H4 (cell line): ENCODE measurements at places on chromosomes 7 and 10. TPM values are rescaled to one million over a fixed set of nuclear protein-coding genes. Genes with fewer than 3 reads are reported as not detected.

The FGFBP3 gene
- total RNA-seq = 0.21 and 0.45 TPM in 2 replicates

The WDR86 gene
- total RNA-seq = 0.88 TPM in 1 of 2 replicates, not detected in the other

DNA sequence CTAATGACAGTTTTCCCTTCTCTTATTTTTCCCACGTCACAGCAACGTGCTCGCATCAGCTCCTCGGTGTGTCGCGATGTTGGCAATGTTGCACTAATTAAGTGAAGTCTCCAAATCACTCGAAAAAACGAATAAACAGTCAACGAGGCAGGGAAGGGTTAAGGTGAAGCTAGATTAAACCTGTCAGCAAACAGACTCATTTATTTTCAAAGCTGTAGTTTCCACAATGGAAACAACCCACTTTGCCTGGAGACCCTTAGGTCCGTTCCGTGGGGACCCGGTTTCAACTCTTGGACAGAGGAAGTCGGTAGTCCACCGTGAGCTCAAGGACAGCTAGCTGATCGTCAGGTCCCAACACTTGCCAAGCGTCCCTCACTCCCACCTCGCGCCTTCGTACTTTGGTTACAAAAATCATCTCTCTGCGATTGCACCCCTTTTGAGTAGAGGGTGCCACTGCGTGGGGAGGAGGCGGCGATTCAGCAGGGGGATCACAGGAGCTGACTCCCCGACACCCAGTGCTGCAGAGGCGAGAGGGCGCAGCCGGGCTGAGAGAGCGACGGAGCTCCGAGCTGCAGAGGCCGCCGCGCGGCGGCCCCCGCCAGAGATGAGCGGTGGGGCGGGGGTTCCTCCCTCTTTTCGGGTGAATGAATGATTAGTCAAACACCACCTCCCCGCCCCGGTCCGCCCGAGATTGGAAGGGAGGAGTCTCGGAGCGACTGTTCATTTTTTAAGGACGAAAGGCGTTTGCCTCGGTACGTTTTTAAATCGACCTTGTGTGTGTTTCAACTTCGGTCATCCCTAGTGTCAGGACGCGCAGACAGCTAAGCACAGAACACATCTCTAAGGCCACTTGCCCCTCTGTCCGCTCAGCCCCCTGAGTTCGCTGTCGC is 1.3 kb upstream of the BMPER start:
- DNase-seq = no peak

- no peak for DNase-seq
Measured at GRCh38 chr7:86257894-86258293, 385.8 kb upstream of the GRM3 start.

DNA sequence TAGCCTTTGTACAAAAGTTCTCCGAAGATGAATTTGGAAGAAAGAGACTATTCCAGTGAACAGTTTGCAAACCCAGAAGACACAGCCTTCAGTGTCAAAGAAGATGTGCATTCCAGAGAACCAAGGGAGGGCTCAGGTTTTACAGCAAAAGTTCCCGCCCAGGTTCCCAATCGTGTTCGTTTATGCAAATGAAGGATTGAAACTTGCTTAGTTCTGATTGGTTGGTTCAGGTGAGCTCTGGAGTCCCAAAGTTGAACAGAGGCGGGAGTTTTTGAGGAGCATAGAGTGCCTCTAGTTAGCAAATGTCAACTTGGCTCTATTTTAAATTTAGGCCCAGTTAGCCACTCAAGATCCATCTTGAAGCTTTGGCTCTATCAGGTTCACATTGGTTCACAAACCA is 51.3 kb downstream of the TMEM270 start:
- DNase-seq = no peak

DNA sequence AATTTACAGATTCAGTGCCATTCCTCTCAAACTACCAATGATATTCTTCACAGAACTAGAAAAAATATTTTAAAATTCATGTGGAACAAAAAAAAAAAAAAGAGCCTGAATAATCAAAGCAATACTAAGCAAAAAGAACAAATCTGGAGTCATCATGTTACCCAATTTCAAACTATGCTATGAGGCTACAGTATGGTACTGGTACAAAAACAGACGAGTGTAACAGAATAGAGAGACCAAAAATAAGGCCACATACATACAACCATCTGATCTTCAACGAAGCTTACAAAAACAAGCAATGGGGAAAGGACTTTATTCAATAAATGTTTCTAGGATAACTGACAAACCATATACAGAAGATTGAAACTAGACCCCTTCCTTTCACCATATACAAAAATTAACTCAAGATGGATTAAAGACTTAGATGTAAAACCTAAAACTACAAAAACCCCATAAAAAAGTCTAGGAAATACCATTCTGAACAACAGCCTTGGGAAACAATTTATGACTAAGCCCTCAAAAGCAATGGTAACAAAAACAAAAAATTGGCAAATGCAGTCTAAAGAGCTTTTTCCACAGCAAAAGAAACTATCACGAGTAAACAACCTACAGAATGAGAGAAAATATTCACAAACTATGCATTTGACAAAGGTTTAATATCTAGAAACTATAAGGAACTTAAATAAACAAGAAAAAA is 207.7 kb downstream of the PTN start:
- DNase-seq = no peak

- DNase-seq = no peak
Measured at GRCh38 chr10:103736044-103736443, 119.3 kb downstream of the SH3PXD2A start.

- no peak for DNase-seq
Measured at GRCh38 chr7:33764752-33765451, 140.4 kb upstream of the BMPER start.

DNA sequence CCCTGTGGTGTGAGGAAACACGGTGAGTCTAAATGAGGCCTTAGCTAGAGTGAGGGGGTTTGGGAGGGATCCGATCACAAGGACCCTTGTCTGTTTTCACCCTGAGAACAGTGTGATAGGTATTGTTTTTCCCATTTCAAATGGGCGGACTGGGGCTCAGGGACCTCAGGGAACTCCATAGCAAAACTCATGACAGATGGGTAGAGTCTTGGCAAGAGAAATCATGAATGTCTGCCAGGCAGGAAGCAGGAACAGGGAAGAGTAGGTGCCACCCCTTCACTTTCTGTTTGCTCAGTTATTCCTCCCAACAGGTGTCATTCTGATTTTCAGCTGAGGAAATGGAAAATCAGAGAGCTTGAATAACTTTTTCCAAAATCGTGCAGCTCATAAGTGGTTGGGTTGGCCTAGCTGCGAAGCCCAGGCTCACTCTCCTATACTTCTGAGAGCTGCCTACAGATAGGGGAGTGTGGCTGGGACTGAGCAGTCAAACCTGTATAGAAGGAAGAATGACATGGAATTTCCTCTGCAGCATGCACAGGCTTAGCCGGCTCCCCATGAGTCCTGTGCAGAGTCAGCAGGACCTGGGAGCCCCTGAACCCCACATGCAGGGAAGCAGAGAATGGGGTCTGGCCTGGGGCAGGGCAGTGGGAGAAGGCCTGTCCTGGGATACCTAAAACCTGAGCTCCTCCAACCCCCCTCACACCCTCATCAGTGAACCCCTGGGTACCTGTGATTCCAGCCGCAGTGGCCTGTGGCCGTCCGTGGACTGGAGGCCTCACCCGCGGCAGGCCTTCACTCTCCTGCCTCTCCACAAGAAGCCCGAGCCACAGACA is 17.6 kb upstream of the C10orf105 start:
- DNase-seq = no peak

- DNase-seq = no peak
Measured at GRCh38 chr7:40784176-40784575, 649.4 kb downstream of the SUGCT start.

- peak; percentile 59 for DNase-seq
Measured at GRCh38 chr7:108109221-108109908, 20.8 kb downstream of the LAMB4 start.

DNA sequence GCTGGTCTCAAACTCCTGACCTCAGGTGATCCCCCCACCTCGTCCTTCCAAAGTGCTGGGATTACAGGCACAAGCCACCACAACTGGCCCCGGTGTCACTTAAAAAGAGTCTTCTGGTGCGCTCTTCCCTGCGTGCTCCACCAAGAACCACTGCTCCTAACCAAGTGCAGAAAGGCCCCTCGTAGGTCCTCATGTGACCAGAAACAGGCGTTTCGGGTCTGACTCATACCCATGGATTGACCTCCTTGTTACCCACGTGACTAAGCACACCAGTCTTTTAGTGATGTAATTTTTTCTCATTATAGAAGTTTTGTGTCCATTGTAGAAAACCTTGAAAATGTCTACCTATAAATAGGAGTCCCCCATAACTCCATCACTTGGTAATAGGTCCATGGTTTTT is 13.9 kb downstream of the FKBP6 start:
- peak; percentile 88 for DNase-seq

DNA sequence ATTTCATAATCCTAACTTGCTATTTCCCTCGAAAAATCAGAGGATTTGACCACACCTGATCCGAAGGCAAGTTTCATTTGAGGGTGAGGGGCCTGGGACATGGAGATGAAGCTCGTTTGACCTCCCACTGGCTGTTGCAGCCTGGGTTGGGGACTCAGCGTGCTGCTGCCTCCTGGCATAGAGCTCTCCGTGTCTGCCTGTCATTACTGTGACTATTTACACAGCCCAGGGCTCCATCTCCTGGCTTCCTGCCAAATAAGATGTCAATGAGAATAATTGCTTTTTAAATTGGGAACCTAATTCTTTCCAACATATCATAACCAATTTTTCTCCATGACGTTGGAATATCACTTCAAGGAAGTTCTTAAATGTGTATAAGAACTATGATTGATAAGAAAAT is 139.3 kb upstream of the COBL start:
- no peak for DNase-seq

- no peak for DNase-seq
Measured at GRCh38 chr7:74028321-74028838, 407 bp downstream of the ELN start.

DNA sequence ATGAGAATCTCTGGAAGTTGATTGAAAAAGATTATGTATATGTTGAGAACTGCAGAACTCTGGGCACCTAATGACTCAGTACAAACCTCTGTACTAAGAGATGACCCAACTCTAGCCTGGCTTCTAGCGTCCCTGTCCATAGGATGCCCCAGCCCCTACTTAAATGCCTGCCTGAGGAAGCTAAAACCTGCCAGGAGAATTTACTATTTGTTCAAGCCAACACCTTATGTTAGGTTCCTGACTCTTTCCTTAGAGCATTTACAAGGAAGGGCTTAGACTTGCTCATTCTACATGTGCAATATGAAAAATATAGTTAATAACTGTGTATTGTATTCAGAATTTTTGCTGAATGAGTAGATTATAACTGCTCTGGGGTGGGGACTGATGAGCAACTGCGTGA is 37.5 kb upstream of the AOAH start:
- no peak for DNase-seq

DNA sequence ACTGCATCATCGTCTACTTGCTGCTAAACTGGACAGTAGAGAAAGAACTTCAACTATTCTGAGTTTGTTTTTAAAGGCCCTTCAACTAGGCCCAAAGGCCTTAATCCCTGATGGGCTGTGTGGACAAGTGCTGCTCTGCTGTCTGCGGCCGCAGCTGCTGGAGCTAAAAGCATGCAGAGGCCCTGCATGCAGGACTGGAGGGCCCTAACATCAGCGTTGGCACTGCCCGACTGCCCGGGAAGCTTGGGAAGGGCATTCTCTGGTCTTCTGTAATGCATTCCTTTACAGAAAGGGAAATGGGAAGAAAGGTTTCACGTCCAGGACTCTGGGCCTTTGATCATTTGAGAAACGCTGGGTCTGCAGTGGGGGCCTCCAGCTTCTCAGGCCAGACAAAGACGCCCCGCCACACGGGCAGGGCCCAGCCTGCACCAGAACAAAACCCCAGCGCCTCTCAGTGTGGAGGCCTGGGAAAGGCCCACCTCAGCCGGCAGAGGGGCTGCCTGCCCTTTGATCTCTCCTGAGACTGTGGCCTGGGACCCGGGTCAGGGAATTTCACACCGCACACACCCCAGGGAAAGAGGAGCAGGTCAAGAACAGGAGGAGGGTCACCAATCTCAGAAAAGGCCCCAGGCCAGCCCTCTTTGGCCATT is 229.3 kb downstream of the DNAJB6 start:
- DNase-seq = no peak

GRCh38 chr7:139106959-139107358 is 2.6 kb downstream of the ZC3HAV1 start:
- DNase-seq = no peak
